Activated T-cell treated with anti-CD3 and anti-CD28 coated beads, Interleukin-2, amount 50 U/mL, for 24 hours (primary cell): ENCODE measurements at places on chromosomes 4 and X.

GRCh38 chr4:141074098-141074878 is 59.0 kb downstream of the RNF150 start:
- DNase-seq: no peak

DNA sequence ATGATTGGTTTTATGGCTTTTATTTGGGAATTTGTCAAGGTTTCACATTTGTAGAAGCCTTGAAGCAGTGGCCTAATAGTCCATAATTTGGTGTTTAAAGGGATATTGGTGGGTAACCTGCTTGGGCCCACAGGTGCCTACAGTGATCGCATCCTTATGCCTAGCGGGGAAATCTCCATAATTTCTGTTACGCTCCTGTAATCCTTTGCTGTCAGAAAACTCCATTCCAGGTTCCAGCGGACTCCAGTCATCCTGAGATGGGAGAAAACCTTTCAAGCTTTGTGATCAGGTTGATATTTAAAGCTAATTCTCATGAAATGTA is 257.0 kb upstream of the JADE1 start:
- no peak for DNase-seq

DNA sequence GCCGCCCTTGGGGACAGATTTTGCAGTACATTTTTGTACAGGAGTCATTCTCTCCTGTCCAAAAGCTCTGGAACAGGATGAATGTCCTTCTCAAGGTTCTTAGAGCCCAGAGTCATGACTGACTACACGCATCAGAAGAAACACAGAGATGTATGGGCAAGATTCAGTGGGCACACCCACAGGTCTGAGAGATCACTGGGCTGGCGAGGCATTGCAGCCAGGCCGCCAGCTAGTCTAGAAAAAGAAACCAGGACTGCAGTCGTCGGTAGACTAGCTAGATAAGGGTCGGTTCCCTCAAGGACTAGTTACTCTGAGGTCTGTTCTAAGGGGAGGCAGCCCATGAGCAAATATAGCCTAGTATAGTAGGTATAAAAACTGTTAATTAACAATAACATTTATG is 19.8 kb downstream of the GBA3 start:
- no peak for DNase-seq

DNA sequence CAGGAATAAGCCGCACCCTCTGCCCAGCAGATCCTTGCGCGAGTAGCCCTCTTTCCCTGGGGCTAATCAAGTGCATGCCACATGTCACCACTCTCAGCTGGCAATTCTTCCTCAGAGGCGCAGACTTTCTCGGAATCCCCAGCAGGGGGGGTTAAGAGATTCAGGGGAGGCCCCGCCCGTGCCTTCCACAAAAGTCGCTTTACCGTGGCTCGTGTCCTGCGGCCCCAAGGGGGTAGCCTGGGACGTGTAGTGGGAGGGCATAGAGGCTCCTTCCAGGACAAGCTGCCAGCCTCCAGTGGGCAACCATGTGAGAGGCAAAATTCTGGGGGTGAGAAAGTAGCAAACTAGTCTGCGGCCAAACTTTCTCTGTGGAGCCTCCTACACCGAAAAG is 652 bp downstream of the SRPX start:
- DNase-seq: peak; percentile 34

GRCh38 chr4:95838192-95838591 is 1.7 kb upstream of the PDHA2 start:
- DNase-seq: no peak

- no peak for DNase-seq
Observed at GRCh38 chr4:119508281-119508680, 120.3 kb downstream of the PDE5A start.

GRCh38 chr4:38723726-38724474 is 58.9 kb downstream of the TLR10 start:
- DNase-seq: no peak

GRCh38 chr4:88659055-88659889 is 38.4 kb downstream of the NAP1L5 start:
- peak; percentile 43 for DNase-seq

- DNase-seq: no peak
Observed at GRCh38 chr4:87317527-87317926, 5.2 kb downstream of the HSD17B13 start.

DNA sequence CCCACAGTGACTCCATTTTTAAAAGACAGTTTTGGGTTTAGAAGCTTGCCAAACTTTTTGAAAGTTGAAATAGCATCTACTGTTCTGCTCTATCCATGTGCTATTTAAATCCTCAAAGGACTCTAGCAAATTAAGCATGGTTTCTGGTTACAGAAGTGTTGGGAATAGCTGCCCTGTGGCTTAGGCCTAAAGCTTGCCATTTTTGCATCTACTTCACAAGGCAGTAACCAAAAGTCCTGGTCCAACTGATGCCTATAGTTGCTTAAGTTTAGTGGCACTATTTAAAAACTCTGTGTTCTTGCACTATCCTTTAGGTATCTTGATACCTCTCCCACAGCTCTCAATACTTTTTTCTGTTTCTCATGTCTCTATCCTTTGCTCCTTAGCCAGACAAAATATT is 251.0 kb upstream of the GPC4 start:
- DNase-seq: no peak

GRCh38 chrX:17737710-17737985 is 355 bp downstream of the SCML1 start:
- no peak for DNase-seq

GRCh38 chrX:2252331-2253065 is 248.3 kb downstream of the DHRSX start:
- no peak for DNase-seq

DNA sequence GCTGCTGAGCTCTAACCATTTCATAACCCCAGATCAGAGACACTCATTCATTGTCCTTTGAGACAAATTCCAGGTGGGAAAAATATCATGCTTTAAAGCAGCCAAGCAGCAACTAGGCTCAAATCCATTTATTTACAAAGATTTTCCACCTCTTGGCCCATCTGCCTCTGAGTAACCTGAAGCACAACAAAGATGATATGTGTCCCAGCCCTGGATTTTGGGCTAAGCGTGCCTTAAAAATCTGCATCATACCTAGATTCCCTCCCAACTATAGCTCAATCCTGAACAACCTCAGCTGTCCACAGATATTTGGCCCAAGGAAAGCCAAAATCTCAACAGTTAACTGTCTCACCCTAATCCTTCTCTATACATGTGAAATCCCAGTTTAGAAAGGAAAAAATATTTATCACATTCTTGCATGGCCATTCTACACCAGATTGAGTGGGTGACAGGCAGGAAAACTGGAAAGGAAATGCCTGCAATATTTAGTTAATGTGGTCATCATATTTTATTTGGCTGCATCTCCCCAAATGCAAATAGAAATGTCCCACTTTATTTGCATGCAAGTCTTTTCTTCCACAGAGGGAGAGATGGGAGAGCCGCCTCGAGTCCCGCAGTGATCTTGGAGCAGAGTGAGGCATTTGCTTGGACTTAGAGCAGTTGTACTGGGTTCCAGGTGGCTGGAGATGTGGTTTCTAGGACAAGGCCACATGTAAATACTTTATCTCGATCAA is 146.4 kb upstream of the EOLA2 start:
- no peak for DNase-seq

- DNase-seq: no peak
Observed at GRCh38 chrX:132153166-132153565, 25.3 kb upstream of the FRMD7 start.

DNA sequence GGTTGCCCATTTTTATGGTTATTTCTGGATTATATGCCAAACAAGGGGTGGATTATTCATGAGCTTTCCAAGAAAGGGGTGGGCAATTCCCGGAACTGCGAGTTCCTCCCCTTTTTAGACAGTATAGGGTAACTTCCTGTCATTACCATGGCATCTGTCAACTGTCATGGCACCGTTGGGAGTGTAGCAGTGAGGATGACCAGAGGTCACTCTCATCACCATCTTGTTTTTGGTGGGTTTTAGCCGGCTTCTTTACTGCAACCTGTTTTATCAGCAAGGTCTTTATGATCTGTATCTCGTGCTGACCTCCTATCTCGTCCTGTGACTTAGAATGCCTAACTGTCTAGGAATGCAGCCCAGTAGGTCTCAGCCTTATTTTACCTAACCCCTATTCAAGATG is 57.6 kb downstream of the SH3KBP1 start:
- DNase-seq: no peak

GRCh38 chr4:62709618-62710252 is 1509.6 kb downstream of the ADGRL3 start:
- DNase-seq: no peak

GRCh38 chrX:136477026-136477425 is 10.7 kb upstream of the BRS3 start:
- DNase-seq: no peak

GRCh38 chr4:41994461-41994985 is 4.2 kb downstream of the SLC30A9 start:
- no peak for DNase-seq

DNA sequence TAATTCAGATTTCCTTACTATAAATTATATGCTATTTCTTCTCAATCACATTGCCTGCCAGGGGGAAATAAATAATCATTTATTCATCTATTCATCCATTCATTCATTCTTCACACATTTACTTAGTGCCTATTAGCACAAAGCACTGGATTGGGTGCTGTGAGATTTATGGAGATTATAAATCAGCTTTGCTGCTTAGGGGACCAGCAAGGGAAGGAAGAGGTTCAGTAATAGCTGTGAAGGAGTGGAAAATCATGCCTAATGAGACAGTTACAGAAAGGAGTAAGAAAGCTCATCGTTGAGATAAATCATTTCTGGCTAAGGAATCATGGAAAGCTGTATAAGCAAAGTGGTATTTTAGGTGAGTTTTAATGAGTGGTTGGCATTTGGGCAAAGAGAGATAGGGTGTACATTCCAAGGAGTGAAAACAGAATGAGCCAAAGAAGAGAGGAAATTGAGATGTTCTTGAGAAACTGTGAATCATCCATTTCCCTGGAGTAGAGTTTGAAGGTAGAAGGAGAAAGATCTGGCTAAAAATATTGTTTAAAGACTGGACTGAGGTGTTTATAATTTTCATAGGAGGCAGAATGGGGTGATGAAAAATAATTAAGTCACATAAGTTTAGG is 9.6 kb downstream of the ARSJ start:
- no peak for DNase-seq

DNA sequence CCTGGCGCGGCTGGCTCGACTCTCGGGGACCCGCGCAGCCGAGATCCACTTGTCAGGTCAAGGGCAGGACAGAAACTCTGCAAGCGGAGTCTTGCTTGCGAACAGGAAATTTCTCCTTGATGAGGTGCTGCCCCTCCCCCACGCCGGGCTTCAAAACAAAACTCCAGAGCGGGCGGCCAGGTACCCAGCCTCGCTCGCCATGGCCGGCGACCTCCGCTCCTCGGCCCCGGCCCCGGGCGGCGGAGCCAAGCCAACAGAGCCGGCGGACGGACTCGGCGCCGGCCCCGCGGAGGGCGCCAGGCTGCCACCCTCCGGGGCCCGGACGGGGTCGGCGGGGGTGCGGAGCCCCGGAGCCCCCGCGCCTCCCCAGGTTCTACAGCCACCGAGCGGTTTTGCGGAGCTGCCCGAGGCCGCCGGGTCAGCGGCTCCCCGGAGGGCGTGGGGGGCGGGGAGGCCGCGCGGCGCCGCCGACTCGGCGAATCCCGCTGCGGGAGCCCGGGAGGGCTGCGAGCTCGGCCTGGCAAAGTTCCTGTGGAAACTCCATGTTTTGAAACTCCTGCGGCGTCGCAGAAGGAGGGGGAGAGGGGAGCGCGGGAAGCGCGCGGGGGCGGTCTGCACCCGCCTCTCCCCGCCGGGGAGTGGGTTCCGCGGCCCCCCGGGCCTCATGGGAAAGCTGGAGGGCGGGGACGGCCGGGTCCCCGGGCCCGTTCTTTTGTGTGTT is 11.7 kb upstream of the BCOR start:
- DNase-seq: no peak

GRCh38 chr4:100087743-100088142 is 102.5 kb downstream of the DDIT4L start:
- DNase-seq: no peak

DNA sequence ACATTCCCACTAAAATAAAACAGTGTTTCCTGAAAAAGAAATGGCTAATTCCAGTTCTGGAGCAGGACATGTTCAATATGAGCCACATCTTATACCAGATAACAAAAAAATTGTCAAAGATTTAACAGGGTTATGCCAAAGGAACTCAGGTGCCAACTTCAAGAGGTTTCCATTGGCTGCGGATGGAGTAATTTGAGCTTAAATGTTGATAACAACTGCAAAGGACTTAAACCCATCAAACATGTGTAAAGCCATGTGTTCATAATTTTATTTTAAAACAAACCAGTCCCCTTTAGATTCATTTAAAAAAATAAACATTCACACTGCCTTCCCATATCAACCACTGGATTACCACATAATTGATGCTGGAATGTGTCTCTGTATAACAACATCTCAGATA is 156.4 kb upstream of the PCDH18 start:
- DNase-seq: no peak

GRCh38 chr4:13367244-13367643 is 116.9 kb downstream of the RAB28 start:
- no peak for DNase-seq

DNA sequence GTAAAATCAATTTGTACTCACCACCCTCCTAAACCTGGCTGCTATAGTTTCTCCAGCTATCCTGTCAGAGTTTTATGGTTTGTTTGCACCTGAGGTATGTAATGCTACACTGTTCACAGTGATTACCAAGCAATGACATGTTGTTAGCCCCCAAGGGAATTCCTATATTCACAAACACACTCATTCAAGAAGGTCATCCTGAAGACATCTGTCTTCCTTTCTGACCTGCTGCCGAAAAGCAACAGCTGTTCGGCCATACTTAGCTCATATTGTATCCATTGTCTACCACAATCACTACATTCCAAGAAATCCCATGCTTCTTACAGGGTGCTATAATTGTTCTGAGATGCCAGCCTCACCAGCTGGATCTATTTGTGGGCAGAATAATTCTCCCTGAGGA is 160.1 kb upstream of the GYPA start:
- no peak for DNase-seq

DNA sequence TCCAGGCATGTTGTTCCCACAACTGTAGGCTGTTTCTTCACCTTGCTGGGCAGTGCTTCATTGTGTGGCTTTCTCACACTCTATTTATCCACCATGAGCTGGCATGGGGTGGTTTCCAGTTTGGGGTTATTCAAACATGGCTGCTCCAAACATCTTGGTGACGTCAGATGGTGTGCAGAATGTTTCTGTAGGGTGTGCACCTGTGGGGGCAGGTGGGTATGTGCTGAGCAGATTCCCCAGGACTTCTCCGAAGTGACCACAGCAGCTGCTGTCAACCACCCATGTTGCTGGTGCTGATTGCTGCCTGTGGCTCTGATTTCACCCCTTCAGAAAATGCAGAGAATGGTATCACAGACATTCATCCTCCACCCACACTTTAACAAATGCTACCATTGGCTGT is 5.0 kb upstream of the PSAPL1 start:
- no peak for DNase-seq

- DNase-seq: no peak
Observed at GRCh38 chrX:38089173-38089982, 83.0 kb downstream of the SYTL5 start.

- no peak for DNase-seq
Observed at GRCh38 chrX:350148-350533, 31.5 kb upstream of the GTPBP6 start.

GRCh38 chr4:22678940-22679854 is 13.5 kb upstream of the GBA3 start:
- DNase-seq: no peak
